ENCODE measurements at places on chromosomes 5 and 9.

GRCh38 chr9:91047993-91048607 is 246.5 kb downstream of the SYK start:
- DNase-seq = peak; percentile 53

GRCh38 chr9:129070696-129071525 is 10.0 kb upstream of the DOLPP1 start:
- DNase-seq = no peak

DNA sequence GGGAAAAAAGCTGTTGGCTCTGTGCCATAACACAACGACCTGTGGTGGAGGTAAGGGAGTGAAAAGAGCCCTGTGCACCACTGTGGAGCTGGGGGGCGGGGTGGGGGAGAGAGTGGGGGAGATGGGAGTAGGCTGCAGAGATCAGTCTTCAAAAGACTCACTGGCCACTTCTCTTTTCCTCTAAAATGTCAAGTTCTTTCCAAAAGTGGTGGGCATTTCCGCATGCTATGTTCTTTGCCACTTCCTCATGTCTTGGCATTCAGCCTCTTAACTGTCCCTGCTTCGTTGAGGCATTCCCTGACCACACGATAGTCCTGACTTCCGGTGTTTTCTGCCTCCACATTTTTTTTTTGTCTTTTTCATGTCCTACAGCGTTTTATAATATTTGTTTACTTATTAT is 2.4 kb upstream of the PPP2R2B start:
- DNase-seq = no peak

- DNase-seq = no peak
Measured at GRCh38 chr5:147693233-147693632, 89.3 kb downstream of the JAKMIP2 start.

DNA sequence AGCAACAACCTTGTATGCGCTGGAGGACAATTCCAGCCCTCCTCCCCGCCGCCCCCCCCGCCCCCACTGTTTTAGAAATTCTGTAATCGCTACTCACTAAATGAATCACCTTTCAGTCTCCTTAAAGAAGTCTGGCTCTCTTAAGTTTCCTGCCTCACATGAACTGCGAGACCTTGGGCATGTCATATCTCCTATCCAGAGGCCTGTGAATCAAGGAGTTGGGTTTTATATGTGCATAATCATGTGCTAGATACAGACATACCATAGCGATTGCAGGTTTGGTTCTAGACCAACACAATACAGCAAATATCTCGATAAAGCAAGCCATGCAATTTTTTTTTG is 337 bp upstream of the DMAC1 start:
- DNase-seq = no peak

GRCh38 chr5:170372971-170373370 is 16.2 kb downstream of the KCNMB1 start:
- no peak for DNase-seq

DNA sequence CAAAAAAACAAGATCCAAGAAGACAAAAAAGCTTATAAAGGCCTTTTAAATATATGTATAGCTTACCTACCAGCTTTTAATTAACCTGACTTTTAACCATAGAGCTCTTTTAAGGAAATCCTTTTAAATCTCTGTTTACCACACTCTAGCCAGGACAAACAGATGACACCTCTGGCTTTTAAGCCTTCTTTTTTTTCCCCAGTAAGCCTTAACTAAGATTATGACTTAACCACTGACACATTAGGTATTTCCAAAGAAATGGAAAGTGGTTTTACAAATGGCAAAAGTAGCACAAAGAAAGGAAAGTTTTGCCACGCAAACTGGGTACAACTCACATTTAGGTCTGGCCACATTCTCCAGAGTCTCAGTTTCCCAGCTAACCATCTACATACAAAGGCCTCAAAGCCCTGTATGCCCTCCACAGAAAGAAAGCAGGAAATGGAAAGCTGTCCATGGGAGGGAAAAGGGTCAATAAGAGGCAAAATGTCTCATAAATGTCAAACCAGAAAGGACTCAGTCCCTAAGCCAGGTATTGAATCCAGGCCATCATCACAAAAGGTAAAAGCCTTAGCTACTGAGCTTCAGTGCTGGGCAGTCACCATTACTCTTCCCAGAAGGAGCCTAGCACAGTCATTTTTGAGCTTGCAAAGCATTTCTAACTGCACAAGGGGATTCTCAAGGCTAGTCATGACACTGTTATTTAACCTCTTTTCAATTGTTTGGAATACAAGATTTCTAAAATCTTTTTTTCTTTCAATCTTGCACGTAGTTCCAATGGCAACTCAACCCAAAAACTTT is 19.7 kb downstream of the TMEM161B start:
- no peak for DNase-seq

GRCh38 chr9:28034242-28034641 is 461.0 kb upstream of the C9orf72 start:
- no peak for DNase-seq

GRCh38 chr9:18905028-18905882 is 127.8 kb downstream of the SAXO1 start:
- peak; percentile 80 for DNase-seq
